ENCODE measurements at places on chromosomes 12 and 14.
A peak's percentile ranks its signal among the peaks of the same experiment; 100 is the strongest.

DNA sequence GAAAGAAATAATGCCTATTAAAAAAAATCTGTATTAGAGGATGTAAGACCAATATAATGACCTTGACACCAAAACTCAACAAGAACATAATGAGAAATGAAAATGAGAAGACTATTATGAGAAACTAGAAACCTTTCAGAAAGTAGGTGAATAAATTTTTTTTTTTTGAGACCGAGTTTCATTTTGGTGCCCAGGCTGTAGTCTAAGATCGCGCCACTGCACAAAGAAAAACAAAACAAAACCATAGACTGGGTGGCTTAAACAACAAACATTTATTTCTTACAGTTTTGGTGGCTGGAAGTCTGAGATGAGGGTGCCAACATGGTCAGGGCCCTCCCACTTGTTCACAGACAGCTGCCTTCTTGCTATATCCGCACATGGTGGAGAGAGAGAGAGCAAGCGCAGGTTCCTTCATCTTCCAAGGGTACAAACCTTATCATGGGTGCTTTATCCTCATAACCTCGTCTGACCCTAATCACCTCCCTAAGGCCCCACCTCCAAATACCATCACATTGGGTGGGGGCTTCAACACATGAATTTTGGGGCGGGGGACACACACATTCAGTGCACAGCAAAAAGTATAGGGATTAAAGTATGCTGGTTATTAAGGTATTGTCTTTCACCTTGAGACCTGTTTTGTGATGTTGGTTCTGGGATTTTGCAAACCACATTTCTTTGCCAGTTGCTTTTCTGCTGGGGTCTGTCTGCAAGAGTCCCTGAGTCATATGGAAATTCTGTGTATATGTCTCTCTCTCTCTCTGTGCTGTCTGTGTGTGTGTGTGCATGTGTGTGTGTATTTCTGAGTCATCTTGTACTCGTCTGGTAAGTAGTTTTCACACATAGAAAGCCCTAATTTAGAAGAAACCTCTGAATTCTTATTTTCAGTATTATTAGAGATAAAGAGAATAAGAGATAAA, 26.2 kb downstream of the ZCRB1 start:
- no peak for DNase-seq

DNA sequence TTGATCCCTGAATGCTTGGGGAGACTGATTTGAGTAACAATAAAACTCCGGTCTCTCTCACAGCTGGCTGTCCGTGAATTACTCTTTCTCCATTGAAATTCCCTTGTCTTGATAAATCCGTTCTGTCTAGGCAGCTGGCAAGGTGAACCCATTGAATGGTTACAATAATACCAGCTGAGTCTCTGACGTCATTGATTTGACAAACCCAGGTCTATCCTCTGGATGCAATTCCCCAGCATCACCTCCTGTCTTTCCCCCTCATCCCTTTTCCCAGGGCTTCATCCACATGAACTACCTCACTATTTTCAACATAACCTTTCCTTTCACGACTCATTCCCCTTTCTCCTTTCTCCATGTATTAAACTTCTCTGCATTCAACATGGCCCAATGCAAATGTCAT, 98.7 kb upstream of the TMEM132C start:
- no peak for DNase-seq

DNA sequence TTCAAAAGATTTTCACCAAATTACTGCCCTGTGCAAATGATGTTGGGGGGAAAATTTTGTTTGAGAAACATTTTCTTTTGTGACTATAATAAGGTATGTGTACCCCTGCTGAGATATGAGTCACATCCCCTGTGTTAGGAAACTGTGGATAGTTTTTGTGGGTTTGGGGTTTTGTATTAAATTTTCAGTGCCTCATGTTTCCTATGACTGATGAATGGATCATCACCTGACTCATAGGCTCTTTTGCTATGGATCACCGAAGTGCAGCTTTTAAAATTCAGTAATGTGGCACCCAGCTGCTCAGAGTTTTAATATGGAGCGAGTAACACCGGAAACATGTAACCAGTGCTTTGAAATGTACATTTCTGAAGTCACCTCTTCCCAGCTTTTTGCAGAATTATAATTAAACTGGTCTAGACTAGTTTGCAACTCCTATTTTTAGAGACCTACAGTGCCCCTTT, 167.4 kb upstream of the HMGA2 start:
- no peak for DNase-seq

- no peak for DNase-seq
These were observed 477.0 kb downstream of the DPF3 start for GRCh38 chr14:72416892-72417291.

GRCh38 chr12:40681148-40681547, 11.1 kb upstream of the CNTN1 start:
- DNase-seq = no peak

DNA sequence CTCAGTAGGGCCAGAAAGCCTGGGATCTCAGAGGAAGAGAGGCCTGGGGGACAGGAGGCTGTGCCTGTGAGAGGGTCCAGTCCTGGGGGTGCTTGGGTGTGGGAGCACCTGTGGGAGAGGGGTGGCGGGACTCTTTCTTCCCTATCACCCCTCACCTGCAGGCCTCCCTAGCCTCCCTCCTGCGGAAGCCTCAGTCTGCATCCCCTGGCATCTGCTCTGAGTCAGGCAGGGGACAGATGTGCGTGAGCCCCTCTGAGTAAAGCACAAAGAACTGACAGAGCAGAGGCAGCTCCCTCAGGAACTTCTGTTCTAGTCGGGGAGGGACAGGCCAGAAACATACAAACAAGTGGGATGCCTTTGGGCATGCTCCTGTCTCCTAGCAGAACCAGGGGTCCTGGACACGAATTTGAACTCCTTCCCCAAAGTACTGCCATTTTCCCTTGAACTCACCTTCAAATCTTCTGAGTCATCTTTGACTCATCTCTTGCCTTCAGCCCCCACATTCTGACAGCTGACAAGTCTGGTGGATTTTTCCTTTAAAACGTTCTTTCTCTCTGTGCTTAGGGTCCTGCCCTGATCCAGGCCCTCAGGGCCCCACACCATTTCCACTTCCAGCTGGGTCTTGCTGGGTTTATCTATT, 8.5 kb upstream of the HSP90AA1 start:
- no peak for DNase-seq

GRCh38 chr12:51687177-51687576, 96.1 kb downstream of the SCN8A start:
- DNase-seq = no peak

DNA sequence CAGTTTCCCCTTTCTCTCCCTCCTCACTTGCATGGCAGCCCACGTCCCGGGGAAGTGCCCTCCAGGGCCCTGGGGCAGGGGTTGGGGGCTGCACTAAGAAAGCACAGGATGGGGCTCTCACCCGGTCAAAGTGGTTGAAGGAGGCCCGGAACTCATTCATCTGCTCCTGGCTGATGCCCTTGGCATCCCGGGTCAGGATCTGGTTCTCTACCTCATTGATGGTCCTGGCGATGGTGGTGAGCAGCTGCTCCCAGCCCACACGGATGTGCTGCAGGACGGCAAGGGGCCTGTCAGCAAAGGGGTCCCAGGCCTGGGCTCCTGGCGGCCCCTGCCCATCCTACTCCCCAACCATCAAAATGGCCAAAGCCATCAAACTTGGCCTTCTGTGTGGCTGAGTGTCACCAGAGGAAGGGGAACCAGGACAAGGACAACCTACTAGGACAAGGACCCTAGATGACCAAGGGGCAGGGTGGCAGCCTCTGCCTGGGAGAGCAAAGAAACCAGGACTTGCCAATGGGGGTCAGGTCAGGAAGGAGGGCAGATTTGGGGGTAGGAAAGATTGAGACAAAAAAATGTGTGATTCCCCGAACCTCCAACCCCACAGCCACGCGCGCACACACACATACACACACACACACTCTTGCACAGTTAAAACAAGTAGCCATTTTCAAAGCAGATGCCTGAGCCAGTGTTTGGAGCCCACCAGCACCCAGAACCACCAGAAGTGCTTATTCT, 87.1 kb upstream of the ZFP36L1 start:
- DNase-seq = no peak

DNA sequence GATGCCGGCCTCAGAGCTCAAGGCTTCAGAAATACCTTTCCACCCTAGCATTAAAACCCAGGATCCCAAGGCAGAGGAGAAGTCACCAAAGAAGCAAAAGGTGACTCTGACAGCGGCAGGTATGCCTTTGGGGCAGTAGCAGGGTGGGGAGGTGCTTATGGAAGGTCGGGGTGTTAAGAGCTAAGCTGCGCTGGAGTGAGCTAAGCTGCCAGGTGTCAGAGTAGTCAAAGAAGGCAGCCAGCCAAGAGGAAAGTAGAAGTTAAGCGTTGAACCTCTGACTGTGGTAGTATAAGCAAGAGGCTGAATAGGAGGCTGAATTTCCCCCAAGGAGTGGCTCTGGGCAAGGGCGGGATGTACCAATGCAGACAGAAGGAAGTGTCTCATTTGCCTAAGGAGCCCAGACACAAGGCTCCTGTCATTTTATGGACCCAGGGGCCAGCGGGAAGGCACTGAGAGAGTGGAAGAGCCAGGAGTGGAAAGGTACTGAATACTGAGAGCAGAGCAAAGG, 29.2 kb downstream of the DYRK4 start:
- no peak for DNase-seq

GRCh38 chr14:102683399-102684297, 91.2 kb downstream of the RCOR1 start:
- DNase-seq = no peak

GRCh38 chr12:87157791-87158190, 871.4 kb downstream of the C12orf50 start:
- DNase-seq = no peak

GRCh38 chr14:96071561-96071960, 32.4 kb downstream of the C14orf132 start:
- DNase-seq = peak; percentile 20

DNA sequence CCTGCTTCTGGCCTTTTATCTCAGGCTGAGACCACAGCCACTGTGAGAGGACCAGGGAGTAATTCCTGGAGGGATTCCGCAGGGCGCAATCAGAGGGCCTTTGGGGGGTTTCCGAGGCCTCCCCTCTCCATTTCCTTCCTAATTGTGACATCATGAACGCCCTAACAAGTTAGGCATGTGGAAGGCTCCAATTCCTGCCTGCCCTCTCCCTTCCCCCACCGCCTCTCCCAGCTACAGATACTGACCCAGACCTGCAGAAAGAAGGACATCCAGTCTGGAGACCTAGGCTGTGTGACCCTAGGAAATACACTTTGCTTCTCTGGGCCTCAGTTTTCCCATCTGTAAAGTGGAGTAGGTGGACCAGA, 637.9 kb downstream of the MED13L start:
- DNase-seq = no peak

DNA sequence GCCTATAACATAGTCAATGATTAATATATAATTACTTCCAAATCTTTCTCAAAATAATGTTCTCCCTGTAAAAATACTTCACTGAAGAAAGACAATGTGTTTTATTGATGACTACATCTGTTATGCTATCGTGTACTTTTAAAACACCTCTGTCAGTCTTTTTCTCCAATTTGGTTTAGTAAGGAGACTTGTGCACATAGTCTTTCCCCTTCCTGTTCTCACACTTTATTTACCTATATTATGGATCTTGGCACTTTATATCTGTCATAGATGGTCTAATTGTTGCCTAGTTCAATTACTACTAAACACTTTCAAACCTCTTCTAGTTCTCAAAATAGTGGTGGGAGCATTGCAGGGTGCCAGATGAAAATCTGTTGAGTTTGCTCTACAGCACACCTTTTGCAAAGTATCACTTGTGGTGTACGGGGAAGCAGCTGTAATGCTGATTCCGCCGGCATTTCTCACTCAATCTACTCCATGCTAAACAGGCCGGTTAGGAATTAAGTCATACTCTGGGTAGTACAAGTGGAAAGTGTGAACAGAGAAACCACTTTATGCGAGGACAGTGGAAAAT, 1.1 kb upstream of the INSM2 start:
- no peak for DNase-seq

DNA sequence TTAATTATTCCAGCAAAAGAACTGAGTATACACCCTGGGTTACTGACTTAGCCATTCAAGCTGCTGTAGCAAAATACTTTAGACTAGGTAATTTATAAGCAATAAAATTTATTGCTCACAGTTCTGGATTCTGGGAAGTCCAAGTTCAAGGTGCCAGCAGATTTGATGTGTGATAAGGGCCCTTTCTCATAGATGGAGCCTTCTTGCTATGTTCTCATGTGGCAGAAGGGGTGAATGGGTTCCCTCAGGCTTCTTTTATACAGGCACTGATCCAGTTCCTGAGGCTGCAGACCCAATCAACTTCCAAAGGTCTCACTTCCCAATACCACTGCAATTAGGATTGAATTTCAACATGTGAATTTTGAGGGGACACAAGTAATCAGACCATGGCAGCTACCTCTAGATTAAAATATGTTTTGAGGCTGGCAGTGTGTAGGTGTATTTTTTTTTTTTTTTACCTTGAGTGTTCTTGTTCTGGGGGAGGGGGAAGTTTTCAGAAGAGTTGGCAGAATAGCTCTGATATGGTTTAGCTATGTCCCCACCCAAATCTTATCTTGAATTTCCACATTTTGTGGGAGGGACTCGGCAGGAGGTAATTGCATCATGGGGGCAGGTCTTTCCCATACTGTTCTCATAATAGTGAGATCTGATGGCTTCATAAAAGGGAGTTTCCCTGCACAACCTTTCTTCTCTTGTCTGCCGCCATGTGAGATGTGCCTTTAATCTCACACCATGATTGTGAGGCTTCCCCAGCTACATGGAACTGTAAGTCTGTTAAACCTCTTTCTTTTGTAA, 178.2 kb downstream of the RASSF9 start:
- DNase-seq = no peak

DNA sequence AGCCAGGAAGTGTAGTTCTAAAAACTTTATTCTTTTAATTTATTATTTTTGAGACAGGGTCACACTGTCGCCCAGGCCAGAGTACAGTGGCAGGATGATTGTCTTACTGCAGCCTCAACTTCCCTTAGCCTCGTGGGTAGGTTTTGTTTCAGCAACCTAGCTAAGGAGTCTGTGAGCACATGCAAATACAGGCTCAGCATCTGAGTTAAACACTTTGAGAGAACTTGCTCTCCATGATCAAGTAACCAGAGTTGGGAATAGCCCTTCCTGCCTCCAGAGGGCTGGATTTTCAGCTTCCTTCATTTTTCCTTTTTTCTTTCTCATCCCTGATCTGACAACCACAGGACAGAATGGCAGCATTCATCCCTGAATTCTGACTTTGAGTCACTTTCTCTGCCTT, 871.3 kb downstream of the GALC start:
- no peak for DNase-seq

All from breast epithelium (tissue), 4 donors.